ENCODE measurements at places on chromosomes 4 and X. TPM values are rescaled to one million over a fixed set of nuclear protein-coding genes. Genes with fewer than 3 reads are reported as not detected.

CT45A1 gene
- not detected for total RNA-seq

SATL1 gene
- not detected for total RNA-seq

BTC gene
- total RNA-seq: 4.0 TPM

IGSF1 gene
- total RNA-seq: not detected

IL1RAPL2 gene
- 3.2 TPM for total RNA-seq

DNA sequence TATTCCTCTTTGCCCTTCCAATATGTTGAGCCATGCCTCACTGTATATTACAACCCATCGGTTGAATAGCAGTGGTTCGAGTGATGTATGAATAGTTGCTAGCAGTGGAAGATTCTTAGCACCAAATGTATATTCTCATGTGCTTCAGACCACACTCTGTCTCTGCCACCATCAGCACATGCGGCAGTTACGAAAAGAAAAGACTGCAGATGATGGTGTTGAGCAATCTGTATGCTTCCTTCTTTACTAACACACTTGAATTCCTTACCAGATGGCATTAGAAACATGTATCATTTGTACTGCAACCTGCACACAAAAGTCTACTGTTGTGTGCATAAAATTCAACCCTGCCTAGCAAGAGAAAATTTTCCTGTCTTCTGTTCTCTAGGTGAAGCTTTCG is 214.6 kb downstream of the ENOX2 start:
- DNase-seq: no peak

GRCh38 chr4:128386761-128387599 is 99.4 kb upstream of the PGRMC2 start:
- peak; percentile 94 for DNase-seq

DNA sequence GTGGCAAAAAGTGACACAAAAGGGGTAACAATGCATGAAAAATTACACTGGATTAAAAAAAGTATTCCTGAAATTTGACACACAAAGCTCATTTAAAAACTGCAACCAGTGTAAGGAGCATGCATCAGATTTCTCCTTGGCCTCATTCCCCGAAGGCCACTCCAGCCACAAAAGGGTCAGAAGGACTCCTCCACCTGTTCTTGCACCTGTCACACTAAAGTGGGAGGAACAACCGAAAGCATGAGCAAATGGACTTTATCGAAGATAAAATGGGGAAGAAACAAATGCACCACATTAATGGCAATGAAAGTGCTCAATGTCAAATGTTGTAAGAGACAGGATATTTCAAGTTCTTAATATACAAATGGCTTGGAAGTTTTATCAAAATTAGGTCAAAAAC is 88.2 kb downstream of the ADGRA3 start:
- no peak for DNase-seq

UGT2B15 gene
- not detected for total RNA-seq

DNA sequence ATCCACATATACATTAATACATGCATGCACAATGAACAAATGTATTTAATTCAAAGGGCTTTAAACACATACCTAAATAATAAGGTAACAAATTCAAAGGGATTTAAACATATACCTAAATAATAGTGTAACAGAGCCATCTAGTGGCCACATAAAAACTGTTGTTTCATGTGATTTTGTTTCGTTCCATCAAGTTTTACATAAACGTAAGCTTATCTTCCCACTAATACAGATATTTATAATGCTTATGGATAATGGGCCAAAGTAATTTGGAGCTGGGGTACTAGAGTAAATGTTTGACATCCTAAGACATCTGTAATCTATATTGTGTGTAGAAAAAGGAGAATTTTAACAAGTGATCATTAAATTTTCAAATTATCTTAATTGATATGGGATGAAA is 82.3 kb downstream of the PRSS12 start:
- peak; percentile 69 for DNase-seq
